ENCODE measurements at places on chromosomes 1 and 21.

DNA sequence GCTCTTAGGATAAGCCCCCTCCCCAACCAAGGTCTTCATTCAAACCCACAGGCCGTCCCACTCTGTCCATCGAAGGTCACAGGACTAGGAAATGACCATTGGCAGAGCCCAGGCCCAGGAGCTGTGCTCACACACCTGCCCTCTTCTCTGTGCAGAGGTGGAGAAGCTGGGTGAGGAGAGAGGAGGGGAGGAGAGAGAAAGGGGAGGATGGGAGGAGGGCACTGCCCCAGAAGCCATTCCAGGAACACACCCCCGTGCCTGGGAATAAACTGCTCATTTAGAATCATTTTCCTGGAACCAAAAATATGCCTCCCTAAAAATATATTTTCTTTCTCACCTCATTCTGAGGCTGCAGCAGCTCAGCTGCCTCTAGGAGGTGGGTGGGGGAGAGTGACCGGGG lies 6.4 kb upstream of the SDC3 start:
- no peak for DNase-seq

GRCh38 chr1:51305371-51305823 lies 25.0 kb downstream of the TTC39A start:
- DNase-seq, result no peak

DNA sequence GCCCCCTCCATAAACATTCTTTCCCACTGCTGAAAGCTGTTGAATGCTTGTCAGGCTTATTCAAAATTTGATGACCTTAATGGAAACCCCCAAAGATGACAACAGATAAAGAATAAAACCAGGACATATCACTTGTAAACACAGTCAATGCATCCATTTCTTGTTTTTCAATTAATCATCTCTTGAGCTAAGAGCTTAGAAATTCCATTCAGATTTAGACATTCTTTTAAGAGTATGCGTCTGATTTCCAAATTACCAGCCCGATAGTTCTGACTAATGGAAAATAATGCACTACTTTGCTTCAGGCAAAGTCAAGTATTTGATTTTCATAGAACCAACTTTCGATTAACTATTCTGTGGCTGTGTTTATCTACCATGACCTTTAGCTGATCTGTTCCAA lies 100.6 kb upstream of the RUNX1 start:
- peak; percentile 83 for DNase-seq

- peak; percentile 34 for DNase-seq
These were observed 519.9 kb upstream of the USP24 start for GRCh38 chr1:55735106-55735505.

- no peak for DNase-seq
These were observed 42.0 kb downstream of the GNG12 start for GRCh38 chr1:67791261-67791660.

- no peak for DNase-seq
These were observed 1.2 kb downstream of the MCOLN2 start for GRCh38 chr1:84995484-84996334.

DNA sequence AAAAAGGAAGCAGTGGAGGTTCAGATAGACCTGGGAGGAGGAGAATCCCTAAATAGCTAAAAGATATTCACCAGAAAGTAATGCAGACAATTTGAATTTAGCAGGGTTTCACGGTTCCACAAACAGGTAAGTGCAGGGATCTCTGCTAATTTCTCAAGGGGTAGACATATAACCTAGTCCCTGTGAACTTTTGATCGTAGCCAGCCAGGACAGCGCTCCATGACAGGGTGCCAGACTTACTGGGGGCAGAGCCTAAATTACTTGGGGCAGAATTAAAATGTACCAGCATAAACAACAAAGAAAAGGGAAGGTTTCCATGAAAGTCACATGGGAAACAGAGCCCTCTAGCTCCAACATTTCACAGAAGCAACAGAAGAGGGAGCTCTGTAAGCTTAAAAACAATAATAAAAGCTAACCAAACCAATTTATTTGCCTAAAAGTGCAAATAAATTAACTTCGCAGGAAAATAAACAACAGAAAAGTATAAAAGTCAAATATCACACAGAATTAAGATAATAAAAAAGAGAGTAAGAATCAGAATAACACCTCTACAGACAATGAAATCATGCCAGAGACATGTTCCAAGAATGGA lies 198.3 kb downstream of the DUSP10 start:
- DNase-seq, result peak; percentile 51

DNA sequence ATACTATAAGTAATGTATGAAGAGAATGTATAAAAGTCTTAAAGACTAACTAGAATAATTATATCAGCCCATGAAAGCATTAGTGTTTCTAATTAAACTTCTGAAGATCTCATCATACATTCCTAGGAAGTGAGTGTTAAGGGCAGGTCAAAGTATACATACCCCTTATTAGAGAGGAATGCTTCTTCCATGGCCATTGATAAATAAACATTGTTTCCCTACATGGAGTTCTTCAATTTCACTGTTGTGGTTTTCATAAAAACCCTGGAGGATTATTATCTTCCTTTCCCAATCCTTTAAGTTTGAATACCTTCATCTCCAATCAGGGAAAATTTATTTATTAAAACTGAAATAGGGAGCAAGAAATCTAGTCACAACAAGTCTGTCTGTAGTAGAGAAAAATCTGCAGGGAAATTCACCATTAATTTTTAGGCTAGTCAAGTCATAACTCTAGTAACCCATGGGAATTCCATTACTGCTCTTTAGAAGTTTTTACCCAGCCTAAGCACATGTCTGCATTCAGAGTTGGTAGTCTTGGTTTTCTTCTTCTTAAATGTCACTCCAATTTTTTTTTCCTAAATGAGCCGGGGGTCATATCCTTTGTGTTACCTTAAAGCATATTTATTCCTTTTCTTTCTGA lies 147.0 kb downstream of the TNFSF18 start:
- peak; percentile 96 for DNase-seq

- no peak for DNase-seq
These were observed 23.8 kb downstream of the LHX4 start for GRCh38 chr1:180253585-180254495.

DNA sequence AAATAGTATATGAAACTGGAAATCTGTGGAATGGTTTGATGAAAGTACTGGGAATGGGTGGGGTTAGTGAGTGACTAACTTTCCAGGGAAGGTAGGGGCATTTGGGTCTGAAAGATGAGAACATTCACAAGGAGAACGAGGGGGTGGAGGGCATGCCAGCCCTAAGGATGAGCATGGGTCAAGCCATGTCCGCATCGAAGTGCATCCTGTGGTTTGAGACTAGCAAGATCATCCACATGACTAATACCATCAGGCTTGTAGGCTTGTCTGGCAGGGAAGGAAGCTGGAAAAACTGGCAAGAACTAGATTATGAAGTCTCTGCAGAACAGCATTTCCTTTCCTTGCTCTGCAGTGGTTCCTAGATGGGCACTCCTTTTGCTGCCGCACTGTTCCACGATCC lies 70.4 kb upstream of the UBE2U start:
- peak; percentile 96 for DNase-seq

- DNase-seq, result no peak
These were observed 272.0 kb downstream of the HHIPL2 start for GRCh38 chr1:222275729-222276465.
